ENCODE measurements at places on chromosomes 3 and 15.

GRCh38 chr3:127679534-127680145 lies 6.9 kb downstream of the ABTB1 start:
- no peak for DNase-seq

- no peak for DNase-seq
These were observed 52.6 kb downstream of the WNT7A start for GRCh38 chr3:13827256-13827655.

DNA sequence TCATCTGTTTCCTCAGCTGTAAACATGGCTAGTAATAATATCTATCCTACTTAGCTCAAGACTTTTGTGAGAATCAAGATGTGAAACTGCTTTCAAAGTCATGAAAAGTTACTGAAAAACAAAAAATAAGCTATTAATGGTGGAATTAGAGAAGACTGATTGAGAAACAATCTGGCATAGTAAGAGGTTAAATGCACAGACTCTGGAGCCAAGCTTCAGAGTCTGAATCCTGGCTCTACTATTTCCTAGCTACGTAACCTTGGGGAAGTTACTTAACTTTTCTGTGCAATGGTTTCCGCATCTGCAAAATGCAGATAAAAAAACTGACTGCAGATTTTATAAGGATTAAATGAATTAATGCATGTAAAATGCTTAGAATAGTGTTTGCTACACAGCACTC lies 28.8 kb downstream of the LRRFIP2 start:
- no peak for DNase-seq

GRCh38 chr3:176183181-176183580 lies 1014.1 kb downstream of the TBL1XR1 start:
- DNase-seq = no peak

DNA sequence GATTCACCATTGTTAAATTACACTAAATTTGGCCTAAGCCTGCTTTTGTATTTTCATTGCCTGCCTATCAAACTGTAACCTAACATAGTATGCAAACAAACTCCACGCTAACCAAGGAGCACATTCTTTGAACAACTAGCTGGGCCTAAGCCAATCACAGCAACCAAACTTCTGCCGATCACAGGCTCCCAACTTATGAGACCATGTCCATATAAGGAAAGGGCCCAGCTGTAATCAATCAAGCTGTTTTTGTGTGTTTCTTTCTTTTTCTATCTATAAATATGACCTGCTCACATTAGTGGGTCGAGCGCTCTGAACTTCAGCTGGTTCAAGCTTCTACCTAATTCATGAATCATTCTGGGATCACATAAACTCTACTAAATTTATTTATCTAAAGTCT lies 473.6 kb downstream of the SI start:
- no peak for DNase-seq
